NCI-H526 treated with DMSO at 0.1 percent for 48 hours (cell line): ENCODE measurements at places on chromosomes 5 and 9.

- no peak for DNase-seq
These were observed 313.5 kb upstream of the MSX2 start for GRCh38 chr5:174410716-174411478.

DNA sequence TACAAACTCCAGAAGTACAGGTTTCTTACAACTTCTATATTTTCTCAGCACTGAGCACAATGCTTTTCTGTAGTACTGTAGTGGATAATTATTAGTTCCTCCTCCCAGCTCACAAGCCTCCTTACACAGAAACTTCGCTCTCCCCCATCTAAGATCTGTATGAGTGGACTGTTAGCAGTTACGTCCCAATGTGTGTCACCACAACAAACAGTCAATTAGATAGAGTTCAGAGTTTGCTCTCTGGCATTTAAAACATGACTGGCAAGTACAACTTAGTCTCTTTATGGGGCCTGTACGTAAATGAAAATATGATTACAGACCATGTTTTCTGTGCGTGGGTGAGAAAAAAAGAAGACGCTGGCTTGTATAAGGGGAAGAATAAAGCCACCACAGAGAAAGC lies 631.4 kb upstream of the DMAC1 start:
- no peak for DNase-seq

GRCh38 chr5:14463629-14464028 lies 118.0 kb upstream of the OTULINL start:
- DNase-seq = no peak

GRCh38 chr5:87877023-87877422 lies 391.6 kb downstream of the TMEM161B start:
- no peak for DNase-seq

DNA sequence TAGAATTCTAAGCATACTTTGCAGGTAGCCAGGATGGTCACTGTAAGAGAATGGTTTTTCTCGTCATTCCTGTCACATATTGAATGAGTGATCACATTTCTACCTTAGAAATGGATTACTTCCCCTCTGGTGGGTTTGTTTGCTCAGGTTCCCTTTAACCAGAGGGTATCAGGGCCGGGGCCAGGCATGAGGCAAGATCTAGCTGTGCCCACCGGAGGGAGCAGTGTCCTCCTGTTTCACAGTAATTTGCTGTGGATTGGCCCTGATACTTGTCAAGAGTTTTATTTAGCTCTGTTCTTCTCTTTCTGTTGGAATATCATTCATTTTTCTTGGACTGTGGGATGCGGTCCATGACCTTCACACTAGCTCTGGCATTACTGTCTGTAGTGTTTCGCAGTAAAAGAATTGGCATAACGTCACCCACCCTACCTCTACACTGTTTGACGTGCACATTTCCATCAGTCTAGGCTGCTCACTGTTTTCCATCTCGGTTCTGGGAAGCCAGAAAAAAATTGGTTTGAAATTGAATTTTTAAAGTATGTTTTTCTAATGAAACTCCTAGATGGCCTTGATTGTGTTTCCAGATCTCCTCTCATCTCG lies 42.4 kb upstream of the ZBED3 start:
- no peak for DNase-seq

GRCh38 chr9:134867917-134868750 lies 12.5 kb upstream of the FCN2 start:
- DNase-seq = no peak

GRCh38 chr5:141672841-141673813 lies 8.9 kb downstream of the ARAP3 start:
- no peak for DNase-seq

DNA sequence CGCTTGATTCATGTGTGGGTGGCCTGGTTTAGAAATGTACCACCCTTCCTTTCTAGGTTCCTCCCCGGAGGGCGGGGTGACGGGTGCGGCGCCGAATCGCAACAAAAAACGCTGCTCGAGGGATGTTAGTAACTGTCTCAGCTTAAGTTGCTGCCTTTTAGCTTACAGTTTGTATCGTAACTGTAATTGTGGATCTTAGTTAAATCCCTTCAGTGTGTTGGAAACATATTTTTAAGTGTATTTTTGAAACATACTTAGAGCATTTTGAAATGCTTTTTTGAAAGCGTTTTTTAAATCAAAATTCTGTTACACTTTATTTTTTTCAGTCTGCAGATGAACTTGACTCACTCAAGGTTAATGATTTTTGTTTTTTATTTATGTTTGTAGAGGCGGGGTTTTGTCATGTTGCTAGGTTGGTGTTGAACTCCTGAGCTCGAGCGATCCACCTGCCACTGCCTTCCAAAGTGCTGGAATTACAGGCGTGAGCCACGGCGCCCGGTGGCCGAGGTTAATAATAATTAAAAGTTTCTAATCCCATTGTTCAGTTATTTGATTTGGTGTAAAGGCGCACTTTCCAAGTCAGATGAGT lies 997 bp upstream of the CHD1 start:
- DNase-seq = no peak

GRCh38 chr5:111379391-111379816 lies 132.9 kb downstream of the STARD4 start:
- DNase-seq = no peak

DNA sequence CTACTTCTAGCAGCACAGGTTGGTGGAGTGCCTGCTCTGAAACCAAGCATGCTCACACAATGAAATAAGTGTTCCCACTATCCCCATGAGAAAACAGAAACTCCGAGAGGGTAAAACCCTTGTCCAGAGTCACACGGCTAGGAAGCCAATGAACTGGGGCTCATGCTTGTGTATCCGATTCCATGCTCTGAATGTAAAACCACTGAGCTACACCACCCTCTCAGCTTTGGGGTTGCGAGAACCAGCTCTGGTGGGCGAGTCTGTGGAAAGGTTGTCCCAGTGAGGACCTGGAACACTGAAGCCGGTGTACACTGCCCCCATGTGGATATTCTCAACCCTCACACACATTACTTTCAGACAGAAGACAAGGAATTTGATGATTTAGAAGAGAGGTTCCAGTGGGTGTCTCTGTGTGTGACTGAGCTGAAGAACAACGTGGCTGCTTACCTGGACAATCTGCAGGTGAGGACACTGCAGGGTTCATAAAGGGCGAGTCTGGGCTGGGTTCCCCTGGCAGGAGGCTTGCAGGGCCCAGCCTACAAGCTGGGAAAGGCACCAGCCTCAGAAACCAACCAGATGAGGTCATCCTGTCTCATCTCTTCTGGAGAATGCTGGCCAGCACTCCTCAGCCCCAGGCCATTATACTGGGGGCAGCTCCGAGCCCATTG lies 37.4 kb downstream of the ARHGEF37 start:
- DNase-seq = peak; percentile 61

GRCh38 chr5:149035372-149035790 lies 27.5 kb downstream of the SH3TC2 start:
- DNase-seq = peak; percentile 37

DNA sequence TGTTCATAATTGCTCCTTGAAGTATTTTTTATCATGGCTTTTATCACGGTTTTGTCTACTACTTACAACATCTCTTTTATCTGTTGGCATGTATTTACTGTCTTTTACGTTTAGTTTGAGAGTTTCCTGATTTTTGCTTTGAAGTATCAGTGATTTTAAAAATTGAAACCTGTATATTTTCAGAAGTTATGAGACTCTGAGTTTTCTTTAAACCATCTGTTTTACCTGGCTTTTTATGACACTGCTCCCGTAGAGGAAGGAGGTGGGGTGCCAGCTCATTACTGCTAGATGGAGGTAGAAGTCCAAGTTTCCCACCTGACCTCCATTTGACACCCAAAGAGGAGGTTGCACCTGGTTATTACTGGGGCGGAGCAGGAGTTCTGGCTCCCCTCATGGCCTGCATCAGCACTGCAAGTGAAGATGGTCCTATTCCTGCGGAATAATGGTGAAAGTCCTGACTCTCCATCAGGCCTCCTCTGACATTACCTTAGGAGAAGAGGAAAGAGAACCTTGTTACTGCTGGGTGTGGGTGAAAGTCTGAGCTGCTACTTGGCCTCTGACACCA lies 10.0 kb upstream of the ZNF131 start:
- no peak for DNase-seq

GRCh38 chr9:19117039-19117716 lies 10.1 kb downstream of the PLIN2 start:
- DNase-seq = no peak

DNA sequence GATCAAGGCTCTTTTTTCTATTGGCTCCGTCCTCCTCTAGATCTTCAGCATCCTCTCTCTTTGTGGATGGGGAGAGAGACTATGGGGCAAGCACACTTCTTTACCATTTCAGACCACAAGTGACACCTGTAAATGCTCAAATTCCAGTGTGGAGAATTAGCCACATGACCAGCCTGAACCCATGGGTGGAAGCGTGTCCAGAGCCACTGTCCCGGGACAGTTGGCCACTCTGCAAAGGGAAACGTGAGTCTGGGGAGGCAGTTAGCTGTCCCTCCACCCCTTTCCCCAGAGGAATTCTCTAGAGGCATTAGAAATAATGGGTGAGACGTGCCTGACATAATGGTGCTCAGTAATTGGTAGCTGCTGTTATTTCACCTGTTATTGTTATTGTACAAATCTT lies 40.9 kb downstream of the AMBP start:
- DNase-seq = no peak
